ENCODE measurements at places on chromosomes 1 and 21. TPM values are rescaled to one million over a fixed set of nuclear protein-coding genes. Genes with fewer than 3 reads are reported as not detected.

DNA sequence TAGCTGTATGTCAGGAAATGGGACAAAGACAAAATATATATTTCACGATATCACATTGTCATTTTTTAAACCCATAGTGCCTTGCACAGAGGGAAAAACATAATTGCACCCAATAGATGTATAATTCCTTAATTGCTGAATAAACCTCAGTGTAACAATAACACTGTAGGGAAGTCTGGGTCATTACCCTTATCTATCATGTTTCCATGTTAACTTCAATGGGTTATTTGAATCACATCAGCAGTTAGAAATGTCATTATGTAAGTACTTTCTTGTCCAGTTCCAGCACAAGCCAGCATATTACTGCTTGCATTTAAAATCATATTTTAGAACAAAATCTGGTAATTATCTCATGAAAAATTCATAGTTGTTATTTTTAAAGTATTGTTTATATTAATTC is 222.7 kb downstream of the HMCN1 start:
- no peak for DNase-seq

DNA sequence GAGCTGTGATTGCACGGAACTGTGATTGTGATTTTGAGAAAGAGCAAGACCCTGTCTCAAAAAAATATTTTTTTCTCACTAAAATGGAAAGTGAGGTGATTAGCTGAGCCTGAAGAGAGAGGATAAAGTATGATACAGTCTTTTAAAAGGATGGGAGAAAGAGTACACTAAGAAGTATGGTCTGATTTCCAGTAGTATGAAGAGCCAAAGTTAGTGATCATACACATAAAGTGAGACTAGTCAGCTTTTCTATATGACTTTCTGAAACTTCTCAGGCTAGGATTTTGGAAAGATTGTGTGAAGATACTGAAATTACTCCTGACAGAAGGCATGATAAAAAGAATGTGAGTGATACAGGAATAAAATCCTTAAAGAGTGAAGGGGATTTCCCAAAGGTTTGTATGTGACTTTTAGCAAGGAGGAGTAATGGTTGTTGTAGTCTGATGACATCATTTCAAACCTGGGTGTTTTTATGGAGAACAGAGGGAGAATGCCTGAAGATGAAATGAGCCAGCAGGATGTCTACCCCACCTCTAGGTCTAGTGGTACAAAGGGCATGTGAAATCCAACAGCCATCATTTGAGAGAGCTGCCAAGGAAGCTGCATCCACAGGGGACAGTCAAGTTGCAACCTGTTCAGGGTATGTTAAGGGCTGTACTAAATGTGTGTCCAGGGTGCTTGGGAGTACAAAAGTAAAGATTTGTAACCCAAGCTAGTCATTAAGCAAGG is 157.7 kb downstream of the PIK3R3 start:
- DNase-seq = no peak

GRCh38 chr1:168150283-168150682 is 13.6 kb upstream of the GPR161 start:
- DNase-seq = no peak

GRCh38 chr1:20008391-20008841 is 29.0 kb upstream of the PLA2G2A start:
- peak; percentile 0 for DNase-seq

DNA sequence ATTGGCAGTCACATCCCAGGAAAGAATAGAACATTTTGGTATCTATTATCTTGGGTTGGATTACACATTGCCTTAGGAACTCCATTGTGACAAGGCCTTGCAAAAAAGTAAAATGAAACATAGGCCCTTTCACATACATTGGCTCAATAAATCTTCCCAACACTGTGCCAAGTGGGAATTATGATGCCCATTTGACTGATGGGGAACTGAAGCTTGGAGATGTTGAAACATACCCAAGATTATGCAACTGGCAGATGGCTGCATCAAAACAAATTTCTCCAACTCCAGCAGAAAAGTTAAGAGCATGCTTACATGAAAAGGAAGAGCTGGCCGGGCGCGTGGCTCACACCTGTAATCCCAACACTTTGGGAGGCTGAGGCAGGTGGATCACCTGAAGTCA is 26.9 kb downstream of the PLEKHO1 start:
- DNase-seq = no peak

- no peak for DNase-seq
Measured at GRCh38 chr1:176800978-176801513, 338.1 kb downstream of the PAPPA2 start.

- peak; percentile 83 for DNase-seq
Measured at GRCh38 chr1:86833461-86834215, 80.3 kb downstream of the SELENOF start.

- DNase-seq = no peak
Measured at GRCh38 chr1:243455760-243456651, 200.2 kb downstream of the SDCCAG8 start.

DNA sequence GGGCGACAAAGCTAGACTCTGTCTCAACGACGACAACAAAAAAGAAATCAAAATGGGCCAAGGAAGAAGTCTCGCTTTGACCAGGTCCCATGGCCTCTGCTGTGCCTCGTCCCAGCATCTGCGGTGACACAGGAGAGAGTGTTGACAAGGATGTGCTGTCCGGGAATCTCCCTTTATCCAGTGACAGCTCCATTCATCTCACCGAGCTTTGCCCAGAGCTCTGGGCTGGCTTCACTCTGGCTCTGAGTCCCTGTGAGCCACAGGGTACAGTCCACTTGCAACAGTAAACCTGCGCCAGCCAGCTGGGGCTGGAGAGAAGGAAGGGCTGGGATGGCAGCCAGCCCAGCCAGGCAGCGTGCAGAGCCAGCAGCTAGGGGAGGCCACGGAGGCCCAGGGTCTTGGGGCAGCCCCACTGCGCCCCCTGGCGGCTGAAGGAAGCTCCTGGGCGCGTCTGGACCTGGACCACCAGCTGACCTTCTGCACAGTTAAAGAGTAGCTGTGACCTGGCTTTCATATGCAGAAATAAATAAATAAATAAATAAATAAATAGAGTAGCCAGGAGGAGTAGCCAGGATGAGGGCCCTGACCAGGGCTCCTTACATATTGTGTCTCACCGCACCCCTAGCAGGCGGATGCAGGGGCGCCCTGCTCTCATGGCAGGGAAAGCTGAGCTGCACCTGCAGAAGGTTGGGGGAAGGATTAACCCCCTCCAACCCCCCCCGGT is 29.7 kb downstream of the ENO1 start:
- DNase-seq = peak; percentile 83

- no peak for DNase-seq
Measured at GRCh38 chr1:112889052-112889768, 66.8 kb downstream of the SLC16A1 start.

DNA sequence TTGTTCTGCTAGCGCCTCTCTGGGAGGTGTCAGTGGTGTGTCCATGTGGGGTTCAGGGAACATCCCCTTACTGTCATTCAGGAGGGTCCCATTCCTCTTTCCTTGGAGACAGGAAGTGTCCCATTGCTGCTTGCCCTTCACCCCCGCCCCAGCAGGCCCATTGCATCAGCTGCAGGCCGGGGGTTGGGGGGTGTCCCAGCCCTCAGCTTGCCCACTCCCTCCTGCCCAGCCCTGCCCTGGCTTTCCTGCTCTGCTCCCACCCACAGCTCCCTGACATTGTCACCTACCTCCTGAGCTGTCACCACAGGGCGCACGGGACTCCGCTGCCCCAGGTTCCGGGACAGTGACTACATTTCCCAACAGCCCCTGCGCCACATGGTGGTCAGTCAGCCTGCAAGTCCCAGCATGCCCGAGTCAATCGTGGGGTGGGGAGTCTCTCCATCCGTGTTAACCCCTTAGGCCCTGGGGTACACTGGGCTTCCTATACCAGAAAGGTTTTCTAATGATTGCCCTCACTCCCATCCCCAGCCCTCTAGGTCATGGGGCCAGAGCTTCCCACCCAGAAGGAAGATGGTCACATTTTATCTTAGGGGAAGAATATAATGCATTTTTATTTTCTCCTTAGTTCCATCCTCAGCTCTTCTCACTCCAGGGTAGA is at the start of gene INPP5B:
Gene INPP5B (minus strand): TSS at position 351 of the 658 bp plus-strand sequence. CDS start 745 bp downstream, outside the sequence.
- DNase-seq = peak; percentile 66

The ZSCAN20 gene
- 6.2 TPM for total RNA-seq
